ENCODE measurements at places on chromosomes 2 and 18.

DNA sequence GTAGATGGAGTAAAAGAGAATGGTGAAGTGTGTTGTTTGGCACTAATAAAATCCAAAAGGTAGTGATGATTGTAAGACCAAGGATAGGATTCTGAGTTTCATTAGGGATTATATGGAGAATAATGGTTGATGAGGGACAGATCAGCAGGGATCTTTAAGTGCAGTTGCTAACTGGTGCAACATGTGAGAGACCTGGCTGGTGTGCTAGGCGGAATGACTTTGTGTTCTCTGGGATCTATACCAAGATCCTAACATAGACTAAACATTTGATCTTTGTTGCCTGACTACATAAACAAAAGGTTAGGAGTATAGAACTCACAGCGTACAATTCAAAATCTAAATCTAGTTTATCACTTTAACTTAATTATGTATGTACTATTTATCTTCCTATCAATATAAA is 135.4 kb downstream of the PTRHD1 start:
- no peak for DNase-seq

GRCh38 chr2:190763901-190764514 is 115.1 kb downstream of the NAB1 start:
- no peak for DNase-seq

- no peak for DNase-seq
These were observed 22.9 kb downstream of the MARCHF4 start for GRCh38 chr2:216349366-216349765.

GRCh38 chr2:222915092-222915957 is 54.5 kb downstream of the ACSL3 start:
- no peak for DNase-seq

Measured in mucosa of gallbladder (tissue), 1 donor.